ENCODE measurements at places on chromosomes 2 and 18.
A peak's percentile ranks its signal among the peaks of the same experiment; 100 is the strongest.

- no peak for DNase-seq
Measured at GRCh38 chr2:9264301-9264700, 57.7 kb downstream of the ASAP2 start.

GRCh38 chr2:16382451-16382850 is 283.2 kb downstream of the CYRIA start:
- DNase-seq: no peak

DNA sequence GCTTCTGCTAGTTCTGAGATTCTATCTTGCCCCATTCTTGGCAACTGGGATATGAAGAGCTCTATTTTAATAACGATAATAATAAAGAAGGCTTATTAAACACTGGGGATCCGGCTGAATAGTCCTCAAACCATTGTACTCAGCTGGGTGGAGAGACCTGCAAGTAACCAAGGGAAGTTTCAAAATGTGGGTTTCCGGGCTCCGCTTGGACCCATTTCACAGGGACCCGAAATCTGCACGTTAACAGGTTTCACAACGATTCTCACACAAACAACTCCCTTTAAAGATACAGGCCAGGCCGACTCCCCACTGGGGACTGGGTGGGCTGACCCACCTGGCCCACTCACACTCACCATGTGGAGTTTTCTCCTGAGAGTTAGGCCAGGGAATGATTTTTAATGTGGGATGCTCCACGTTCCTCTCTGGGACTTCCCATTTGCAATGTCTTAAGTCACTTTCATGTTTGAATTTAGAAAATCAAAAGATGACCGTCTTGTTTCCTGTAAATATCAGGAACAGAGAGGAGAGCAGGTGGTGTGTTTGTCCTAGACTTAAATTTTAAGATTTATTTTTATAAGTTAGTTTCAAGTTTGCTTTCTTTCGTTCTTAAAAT is 96.3 kb downstream of the SH3RF3 start:
- DNase-seq: no peak

GRCh38 chr2:88540346-88540745 is 86.9 kb downstream of the EIF2AK3 start:
- DNase-seq: no peak

DNA sequence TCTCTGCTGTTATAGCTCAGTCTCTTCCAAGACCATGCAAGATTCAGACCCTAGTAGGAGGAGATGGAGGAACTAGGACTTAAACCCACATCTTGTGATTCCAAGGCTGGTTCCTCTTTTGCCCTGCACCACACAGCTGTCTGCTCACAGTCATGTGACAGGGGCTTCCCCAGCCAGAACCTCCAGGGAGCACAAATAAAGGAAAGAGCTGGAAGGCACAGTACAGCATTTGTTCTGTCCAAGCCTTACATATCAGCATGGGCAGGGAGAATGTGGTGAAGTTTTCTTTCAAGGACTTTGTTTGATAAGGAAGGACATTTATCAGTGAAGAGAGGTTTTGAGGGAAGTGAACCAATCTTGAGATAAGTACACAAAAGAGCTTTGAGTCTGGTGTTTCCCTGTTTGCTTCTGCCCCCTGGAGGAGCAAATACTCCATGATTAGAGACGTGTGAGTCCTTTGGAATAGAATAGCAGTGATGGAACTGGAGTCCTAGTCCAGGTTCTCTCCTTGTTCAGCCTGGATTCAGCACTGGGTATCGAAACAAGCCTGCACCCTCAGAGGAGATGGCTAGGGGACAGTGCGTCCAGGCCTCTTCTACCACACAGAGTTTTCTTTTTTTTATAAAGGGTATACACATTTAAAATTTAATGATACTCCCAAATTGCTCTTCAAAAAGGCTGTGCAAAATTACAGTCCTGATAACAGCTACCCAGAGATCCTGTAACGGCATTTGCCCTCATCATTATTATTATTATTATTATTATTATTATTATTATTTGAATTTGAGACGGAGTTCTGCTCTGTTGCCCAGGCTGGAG is 24.6 kb upstream of the CASP10 start:
- peak; percentile 35 for DNase-seq

GRCh38 chr2:152974146-152974545 is 255.7 kb downstream of the ARL6IP6 start:
- no peak for DNase-seq

GRCh38 chr18:59006461-59007067 is 133.1 kb upstream of the SEC11C start:
- no peak for DNase-seq

DNA sequence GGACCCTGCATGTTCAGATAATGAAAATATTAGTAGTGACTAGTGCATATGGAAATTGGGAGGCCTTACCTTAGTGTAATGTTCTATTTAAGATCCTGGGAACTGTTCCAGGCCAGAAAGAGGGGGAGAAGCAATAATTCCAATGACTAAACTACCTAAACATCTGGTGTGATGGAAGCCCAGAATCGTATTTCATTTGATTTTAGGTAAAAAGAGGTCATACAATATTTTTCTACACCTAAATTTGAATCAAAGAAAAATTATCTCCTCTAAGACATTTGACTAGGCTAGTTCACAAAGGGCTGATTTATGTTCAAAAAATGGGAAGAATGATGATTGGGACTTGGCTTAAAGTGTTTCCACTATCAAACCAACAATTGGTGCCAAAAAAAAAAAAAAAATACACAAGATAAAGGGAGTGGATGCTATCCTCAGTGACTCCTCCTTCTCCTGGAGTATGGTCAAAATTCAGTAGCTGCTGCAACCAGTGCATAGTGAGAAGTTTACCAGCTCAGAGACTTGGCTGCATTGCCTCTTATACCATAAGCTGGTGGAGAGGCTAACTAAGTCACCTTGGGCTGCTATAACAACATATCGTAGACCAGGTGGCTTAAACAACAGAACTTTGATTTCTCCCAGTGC is 1038.3 kb upstream of the ACVR2A start:
- DNase-seq: no peak

GRCh38 chr18:36912887-36913286 is 84.0 kb downstream of the KIAA1328 start:
- DNase-seq: no peak

GRCh38 chr18:9417073-9417851 is 58.1 kb upstream of the RALBP1 start:
- DNase-seq: no peak

GRCh38 chr18:34808389-34808788 is 98.3 kb downstream of the DTNA start:
- no peak for DNase-seq

- no peak for DNase-seq
Measured at GRCh38 chr2:172790404-172790803, 54.8 kb downstream of the RAPGEF4 start.

GRCh38 chr2:222038067-222038802 is 260.6 kb downstream of the PAX3 start:
- DNase-seq: no peak

DNA sequence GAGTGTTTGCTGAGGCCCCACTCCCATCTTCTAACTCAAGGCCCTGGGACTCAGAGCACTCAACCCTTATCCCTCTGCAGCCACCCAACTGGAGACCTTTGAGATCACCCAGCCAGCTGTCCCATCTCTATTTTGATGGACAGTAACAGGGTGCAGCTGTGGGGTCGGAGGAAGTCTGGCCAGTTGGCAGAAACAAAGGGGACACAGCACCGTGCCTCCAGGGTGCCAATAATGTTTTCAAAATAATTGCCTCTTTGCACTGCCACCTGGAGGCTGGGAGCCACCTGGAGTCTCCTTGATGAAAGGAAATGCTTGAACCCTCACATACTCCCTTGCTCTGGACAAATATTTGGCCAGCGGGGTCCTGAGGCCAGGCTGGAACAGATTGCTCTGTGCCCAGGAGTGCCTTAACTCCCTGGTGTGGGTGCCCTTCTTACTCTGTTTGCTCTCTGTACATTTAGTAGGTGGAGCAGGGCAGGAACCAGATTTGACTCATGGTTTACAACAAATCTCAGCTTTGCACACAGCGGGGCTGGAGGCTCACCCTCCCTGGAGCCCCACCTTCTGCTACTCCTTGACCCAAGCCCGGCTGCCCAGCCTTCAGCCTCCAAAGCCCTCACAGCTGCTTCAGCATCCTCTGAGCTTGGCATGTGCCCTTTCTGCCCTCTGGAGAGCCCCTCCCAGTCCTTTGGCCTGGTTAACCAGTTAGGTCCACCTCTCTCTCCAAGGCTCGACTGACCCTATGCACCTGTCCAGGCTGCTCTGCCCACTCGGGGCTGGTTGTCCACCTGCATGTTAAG is 17.2 kb downstream of the MAL start:
- no peak for DNase-seq

- DNase-seq: no peak
Measured at GRCh38 chr18:57075716-57076400, 71.0 kb upstream of the BOD1L2 start.

GRCh38 chr18:74163019-74163660 is 14.8 kb downstream of the TIMM21 start:
- no peak for DNase-seq

GRCh38 chr18:24923138-24923537 is 428.8 kb downstream of the ZNF521 start:
- DNase-seq: no peak

DNA sequence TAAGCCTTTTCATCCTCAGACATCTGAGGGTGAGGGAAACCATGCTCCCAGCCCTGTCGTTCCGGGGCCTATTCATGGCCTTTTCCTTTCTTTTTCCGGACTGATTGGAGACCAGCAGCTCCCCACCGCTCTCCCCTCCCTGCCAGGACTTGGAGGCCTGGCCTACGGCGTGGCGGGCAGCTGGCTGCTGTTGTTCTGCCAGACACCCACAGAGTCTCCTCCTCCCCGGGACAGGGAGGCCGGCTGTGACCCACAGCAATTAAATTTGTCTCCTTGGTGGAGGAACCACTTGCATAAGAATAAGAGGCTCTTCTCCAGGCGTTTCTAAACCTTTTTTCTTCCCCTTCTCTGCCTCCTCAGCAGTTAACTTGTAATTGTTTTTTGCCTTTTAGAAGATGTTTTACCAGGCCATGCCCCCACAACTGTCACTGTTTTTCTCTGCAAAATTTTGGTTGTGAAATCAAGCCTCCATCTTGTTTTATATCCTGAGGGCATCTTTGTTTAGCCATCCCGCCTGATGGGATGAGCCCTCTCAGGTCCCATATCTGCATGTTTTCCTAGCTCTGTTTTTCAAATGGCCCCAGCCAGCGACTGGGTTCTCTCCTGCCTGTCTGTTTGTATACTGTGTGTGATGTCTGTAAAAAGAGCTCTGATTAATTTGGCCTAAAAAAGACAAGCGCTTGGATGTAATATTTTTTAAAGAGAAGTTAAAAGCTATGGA is 1060.0 kb upstream of the DDX18 start:
- DNase-seq: no peak

- DNase-seq: no peak
Measured at GRCh38 chr2:159380685-159381239, 94.3 kb upstream of the WDSUB1 start.

DNA sequence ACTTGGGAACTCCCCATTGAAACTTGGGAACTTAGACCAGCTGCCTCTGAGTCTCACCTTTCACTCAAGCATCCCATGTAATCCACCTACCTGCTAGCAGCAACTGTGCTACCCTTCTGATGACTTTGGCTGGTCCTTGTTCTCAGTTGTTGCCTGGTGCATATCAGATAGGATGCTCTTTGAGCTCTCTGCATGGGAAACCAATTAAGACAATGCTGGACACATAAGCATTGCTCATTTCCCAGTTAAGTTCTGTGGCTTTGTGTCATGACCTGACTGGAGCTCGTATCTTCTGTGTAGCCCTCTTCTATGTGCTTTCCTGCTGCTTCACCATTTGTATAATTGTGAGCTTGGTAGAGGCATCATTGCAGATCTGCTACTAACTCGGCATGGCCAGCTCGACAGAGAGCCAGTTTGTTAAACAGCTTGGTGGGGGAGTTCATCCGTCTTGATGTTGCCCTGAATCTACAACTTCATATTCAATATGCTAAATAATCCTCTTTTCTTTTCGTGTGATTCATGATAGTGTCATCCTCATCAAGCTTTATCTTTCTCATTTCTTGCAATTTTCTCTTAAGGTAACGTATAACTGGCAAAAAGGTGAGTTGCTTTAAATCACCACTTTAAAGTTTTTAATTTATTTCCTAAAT is 447.5 kb upstream of the SLC14A2 start:
- no peak for DNase-seq

- DNase-seq: no peak
Measured at GRCh38 chr18:25171334-25171733, 180.6 kb downstream of the ZNF521 start.

- DNase-seq: no peak
Measured at GRCh38 chr2:52936029-52936428, 831.6 kb upstream of the CHAC2 start.

- DNase-seq: no peak
Measured at GRCh38 chr2:68083346-68083745, 20.5 kb upstream of the C1D start.
